Activated T-cell treated with anti-CD3 and anti-CD28 coated beads for 1 hour (primary cell): ENCODE measurements at places on chromosomes 3 and 15.

DNA sequence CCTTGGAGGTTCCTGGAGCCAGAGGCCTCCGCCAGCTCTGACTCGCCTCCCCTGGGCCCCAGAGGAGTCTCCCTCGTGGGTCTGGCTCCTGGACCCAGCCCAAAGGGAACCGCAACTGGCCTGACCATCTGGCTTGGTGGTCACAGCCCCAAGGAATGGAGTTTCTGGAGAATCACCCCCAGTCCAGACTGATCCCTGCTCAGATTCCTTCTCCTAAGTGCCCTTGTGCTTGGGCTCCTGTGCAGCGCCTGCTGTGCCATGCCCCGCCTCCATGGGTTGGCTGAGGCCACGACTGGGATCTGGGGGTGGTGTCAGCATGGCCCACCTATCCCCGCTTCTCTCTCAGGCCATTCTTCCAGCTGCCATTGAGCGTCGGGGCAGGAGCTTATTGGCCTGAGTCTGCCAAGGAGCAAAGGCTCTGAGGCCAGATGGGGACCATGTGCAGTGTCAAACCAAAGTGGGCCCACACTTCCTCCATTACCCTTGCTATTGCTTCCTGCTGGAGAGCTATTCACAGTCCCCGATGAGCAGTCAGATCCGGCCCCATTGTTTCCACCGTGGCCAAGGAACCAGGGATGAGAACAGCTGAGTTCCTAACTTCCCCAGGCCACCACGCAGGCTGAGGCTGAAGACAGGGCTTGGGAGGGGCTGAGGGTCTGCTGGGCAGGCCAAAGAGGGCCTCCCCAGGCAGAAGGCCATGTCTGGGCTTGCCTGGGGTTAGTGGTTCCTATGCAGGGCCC lies 19.0 kb downstream of the CSPG4 start:
- no peak for DNase-seq

GRCh38 chr3:9862391-9863057 lies 17.5 kb downstream of the CIDEC start:
- DNase-seq: no peak

DNA sequence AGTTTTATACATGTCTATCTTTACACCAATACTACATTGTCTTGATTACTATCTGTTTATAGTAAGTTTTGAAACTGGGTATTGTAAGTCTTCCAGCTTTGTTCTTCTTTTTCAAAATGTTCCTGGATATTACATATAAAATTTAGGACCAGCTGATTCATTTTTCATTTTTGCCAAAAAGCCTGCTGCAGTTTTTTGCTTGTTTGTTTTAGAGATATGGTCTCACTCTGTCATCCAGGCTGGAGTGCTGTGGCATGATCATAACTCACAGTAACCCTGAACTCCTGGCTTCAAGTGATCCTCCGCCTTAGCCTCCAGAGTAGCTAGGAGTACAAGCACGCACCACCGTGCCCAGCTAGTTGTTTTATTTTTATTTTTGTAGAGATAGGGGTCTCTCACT lies 20.4 kb upstream of the AP4E1 start:
- no peak for DNase-seq

DNA sequence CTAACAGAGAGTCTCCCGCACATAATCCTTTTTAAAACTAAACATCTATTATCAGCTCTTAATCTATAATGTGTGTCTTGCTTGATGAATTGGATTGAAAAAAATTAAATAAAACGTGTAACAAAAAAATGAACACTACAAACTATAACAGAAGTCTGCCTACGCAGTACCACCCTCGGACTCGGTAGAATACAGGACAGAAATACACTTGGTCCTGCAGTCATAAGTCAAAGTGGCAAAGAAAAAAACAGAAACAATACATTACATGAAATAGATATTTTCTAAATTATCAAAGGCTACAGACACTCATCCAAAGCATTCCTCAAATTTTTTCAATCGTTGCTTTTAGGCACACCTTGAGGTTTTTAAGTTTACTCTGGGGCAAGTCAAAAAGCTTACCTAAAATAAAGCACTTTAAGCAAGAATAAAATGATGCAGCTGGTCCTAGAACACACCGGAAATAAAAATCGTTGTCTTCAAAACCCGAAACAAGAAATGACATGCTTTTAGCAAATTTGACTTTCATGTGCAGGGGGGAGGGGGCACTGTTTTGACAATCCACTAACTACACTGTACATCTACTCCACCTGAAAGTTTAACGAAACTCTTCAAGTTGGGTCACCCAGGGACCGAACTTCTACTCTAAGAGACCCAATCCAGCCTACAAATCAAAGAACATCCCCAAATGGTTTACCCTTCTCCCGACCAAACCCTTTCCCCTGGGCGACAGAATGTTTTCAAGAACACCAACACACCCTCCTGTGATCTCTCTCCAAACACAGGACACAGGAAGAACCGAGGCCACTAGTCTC lies 1.3 kb downstream of the ADAM10 start:
- DNase-seq: peak; percentile 12

DNA sequence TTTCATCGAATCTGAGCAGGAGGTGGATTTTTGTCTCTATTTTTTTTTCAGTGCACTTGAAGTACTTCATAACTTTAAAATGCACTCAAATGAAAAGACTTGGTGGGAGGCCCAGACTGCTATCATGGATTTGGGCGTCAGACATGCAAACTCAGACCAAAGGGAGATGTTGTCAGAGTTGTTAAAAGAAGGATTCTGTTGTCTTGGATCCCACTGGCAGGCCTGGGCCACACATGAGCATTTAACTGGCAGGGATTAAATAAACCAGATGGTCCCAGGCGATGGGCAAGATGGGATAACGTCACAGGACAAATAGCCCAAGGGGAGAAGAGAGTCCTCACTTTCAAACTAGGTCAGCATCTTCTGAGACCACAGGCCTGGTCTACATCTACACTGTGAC lies 15.4 kb downstream of the RTP1 start:
- DNase-seq: no peak

DNA sequence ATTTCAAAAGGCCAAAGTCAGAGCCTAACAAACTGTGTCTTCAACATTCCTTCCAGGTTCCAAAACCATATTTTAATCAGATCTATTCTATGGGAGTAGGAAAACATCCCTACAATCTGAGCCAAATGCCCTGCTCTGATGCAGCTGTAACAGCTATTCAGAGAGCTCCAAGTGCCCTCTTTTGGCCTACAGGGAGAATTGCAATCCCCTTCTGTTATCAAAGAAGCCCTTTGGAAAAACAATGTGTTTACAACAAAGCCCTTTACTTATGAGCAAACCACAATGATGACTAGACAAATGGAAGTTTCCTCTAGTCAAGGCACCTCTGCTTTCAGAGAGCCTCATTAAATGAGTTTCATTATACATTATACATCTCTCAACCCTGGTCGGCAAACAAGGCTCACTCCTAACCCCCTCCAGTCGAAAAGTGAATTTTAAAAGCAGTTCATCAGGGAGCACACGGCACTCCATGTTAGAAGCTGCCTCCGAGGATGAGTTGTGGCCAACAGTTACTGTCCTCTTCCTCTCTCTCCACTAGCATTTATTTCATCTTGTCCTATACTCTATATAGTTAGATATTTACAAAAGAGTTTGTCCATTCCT lies 42.6 kb upstream of the TMCO5A start:
- DNase-seq: no peak

DNA sequence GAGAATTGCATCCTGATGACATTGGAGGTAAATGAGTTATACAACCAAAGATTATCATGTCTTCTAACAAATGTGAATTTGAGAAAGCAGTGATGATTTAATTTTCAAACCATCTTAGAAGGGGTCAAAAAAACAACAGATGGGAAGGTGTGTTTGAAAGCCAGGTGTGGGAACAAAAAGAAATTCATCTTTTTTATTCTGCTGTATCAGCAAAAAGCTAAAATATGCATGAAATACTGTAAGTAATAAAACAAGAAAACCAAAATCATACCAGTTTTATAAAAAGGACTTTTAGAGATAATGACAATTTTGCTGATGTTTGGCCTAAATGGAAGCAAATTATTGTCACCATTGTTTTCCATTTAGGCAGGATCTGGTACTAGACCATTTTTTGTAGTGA lies 145.5 kb downstream of the FBN1 start:
- no peak for DNase-seq

GRCh38 chr3:30609930-30610701 lies 3.7 kb downstream of the TGFBR2 start:
- DNase-seq: no peak

DNA sequence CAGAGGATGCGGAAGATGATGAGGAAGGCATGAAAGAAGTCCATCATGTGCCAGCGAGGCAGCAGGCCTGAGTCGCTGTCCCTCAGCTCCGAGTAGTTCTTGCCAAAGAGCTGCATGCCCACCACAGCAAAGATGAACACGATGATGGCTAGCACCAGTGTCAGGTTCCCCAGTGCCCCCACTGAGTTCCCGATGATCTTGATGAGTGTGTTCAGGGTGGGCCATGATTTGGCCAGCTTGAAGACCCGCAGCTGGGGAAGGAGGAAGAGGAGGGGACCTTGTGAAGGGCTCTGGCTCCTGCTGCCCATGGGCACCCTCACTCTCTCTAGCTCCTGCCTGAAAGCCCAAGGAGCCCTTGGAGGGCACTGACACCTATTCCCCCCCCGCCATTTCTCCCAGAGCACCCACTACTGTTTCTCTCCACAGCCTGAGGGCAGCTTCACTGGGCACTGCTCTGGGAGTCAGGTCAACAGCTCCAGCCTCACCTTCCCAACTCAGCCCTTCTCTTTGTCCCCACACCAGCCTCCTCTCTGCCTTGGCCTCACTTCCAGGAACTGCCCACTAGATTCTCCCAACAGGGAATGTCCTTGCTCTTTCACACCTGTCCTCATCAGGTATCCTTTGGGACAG lies 63.6 kb downstream of the SCN5A start:
- no peak for DNase-seq

GRCh38 chr3:107428051-107428858 lies 51.0 kb downstream of the CCDC54 start:
- DNase-seq: no peak

GRCh38 chr3:124373524-124373923 lies 356.7 kb upstream of the UMPS start:
- DNase-seq: no peak

DNA sequence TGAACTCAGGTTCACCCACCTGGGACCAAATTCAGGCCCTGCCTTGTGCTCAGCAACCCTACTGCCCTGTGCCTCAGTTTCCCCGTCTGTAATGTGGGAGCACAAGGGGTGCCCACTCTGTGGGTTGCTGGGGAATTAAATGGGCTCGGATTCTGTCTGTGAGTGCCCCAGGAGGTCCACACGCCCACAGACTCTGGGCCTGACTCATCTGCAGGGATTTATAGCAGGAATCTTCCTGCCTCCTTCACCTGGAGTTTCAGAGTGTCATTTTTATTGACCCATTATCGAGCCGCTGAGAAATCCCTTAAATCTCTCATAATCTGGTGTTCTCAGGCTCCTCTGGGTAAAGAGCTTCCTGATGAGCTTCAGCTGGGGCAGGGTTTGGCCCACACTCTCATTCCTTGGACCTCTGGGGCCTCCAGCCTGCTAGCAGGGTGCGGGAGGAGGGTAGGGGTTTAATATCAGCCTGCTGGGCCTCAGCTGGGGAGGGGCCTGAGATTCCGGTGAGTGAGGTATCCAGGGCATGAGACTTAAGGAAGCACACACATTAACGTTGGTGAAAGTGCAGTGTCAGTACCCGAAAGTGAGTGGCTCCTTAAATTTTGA lies 16.4 kb downstream of the C3orf18 start:
- no peak for DNase-seq

DNA sequence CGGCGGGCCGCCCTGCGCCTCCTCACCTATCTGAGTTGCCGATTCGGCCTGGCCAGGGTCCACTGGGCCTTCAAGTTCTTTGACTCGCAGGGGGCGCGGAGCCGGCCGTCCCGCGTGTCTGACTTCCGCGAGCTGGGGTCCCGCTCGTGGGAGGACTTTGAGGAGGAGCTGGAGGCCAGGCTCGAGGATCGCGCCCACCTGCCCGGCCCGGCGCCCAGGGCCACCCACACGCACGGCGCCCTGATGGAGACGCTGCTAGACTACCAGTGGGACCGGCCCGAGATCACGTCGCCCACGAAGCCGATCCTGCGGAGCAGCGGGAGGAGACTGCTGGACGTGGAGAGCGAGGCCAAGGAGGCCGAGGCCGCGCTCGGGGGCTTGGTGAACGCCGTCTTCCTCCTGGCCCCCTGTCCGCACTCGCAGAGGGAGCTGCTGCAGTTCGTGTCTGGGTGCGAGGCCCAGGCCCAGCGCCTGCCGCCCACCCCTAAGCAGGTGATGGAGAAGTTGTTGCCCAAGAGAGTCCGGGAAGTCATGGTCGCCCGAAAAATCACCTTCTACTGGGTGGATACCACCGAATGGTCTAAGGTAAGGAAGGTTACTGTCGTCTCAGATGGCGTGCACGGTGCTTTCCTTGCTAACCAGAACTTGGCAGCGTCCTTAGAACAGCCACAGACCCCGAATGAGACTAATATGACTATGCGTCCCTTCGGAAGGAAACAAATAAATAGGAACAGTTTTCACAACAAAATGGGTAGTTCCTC lies 567 bp downstream of the TICRR start:
- DNase-seq: no peak

- DNase-seq: no peak
Measured at GRCh38 chr3:123385981-123386380, 62.9 kb downstream of the ADCY5 start.

DNA sequence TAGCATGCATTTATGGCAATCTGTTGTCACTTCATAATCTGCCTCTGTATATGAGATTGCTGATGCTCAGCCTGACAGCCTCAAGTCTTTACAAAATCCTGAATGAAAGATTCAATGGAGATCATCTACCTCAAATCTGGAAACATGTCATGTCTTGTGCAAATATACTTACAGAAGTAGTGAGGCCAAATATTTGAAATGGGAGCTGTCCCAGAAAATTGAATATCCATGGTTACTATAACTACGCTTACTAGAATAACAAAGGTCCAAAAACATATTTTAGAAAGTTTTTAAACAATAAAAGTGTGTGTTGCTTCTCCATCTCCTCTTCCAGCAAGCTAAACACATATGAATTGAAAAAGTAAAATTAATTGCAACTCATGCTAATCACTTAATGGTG lies 133.2 kb upstream of the DPH6 start:
- DNase-seq: no peak

- DNase-seq: no peak
Measured at GRCh38 chr3:63051920-63052319, 176.7 kb upstream of the CADPS start.

DNA sequence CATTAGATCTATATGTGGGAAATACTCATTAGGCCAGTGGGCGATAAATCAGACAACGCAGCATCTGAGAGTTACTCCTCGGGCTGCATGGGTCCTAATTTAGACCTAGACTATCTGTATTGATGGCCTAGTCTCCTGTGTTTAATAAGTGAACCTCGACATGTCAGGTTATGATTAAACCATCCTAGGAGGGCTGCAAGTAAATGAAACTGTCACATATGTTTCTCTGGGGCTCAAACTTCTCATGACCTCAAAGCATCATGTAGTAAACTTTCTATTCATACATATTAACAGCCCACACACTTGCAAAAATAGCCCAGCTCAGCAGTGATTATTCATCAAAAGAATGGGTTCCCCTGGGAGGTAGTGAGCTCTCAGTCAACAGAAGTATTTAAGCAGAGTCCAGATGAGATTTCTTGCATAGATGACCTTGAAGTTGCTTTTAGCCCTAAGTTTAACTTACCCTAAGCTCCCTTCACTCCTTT lies 51.6 kb downstream of the RAB11A start:
- no peak for DNase-seq
